ENCODE measurements at places on chromosomes 3 and 15.

DNA sequence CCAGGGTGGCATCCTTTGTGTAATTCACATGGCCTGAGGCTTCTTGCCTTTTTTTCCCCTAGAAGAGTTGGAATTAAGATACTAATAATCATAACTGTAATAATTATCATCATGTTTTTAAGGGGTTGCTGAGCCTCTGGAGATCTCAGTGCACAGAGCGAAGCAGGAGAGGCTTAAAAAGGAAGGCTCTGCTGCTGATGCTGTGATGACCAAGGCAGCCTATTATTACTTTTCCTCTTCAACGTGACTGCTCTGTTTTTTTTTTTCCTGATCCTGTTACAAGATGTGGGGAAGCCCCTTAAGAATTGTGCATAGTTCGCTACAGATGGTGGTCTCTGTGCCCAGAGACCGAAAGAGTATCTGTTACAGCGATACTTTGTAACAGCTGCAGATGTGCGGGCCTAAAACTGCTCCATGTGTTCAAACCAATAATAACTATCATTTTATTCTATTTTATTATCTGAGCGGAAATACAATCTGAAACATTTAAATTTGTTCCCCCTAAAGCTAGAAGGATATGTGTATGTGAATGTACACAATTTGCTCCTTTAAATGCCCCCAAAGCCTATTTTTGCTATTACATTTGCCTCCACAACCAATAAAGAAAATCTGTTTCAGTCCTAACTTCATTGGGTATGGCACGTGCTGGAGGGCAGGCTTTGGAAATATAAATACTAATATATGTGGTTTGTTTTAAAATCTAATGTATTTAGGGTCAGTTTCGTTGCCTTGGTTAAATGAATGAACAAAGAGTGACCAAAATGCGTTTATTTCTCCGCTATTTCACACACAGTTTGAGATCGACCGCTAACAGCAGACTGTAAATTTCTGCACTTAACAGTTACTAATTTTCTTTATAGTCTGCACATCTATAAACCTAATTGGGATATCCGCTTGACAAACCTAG lies 4.6 kb downstream of the SHOX2 start:
- no peak for DNase-seq

- DNase-seq, result no peak
These were observed 19.2 kb upstream of the GSK3B start for GRCh38 chr3:120113128-120114116.

DNA sequence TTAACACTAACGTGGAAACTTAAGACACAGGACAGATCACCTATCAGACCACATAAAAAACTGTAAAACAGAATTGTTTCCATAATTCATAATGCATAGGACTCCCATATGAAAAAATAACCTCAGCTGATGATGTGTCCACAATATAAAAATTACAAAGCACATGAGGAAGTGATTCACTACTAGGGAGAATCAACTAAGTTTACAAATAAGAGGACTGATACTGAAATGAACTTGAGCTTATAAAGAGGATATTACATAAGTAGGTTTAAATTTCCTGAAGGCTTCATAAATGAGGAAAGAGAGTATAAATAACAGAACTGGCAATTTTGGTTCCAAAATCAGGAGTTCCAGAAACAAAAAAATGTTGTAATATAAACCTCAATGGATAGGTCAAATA lies 111.9 kb downstream of the SAMMSON start:
- DNase-seq, result no peak

GRCh38 chr3:180617049-180617448 lies 15.1 kb downstream of the TTC14 start:
- DNase-seq, result no peak

- DNase-seq, result no peak
These were observed 113.4 kb upstream of the LRRFIP2 start for GRCh38 chr3:37287776-37288175.

DNA sequence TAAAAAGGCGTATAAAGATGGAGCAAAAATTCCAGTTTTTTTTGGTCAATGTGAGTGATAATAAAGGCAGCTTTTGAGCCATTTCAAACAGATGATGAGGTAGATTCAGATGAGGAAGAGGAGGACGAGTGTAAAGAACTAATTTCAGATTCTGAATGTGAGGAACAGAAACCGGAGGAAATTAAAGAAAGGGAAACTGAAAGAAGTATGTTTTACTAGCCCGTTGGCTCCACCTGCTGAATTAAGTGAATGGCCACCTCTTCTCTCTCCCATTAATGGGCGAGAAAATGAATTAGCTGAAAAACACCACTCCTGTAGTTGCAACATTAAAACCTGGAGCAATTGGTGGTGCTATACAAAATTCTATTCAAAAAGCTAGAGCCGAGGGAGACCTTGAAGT lies 55.4 kb downstream of the CYP19A1 start:
- no peak for DNase-seq

GRCh38 chr3:42491881-42492507 lies 10.4 kb upstream of the VIPR1 start:
- no peak for DNase-seq

- no peak for DNase-seq
These were observed 283.1 kb downstream of the GABRG3 start for GRCh38 chr15:27254055-27254454.

GRCh38 chr3:49930922-49931321 lies 1.3 kb upstream of the MON1A start:
- DNase-seq, result no peak

- no peak for DNase-seq
These were observed 77.7 kb downstream of the CEMIP start for GRCh38 chr15:80856809-80857377.

DNA sequence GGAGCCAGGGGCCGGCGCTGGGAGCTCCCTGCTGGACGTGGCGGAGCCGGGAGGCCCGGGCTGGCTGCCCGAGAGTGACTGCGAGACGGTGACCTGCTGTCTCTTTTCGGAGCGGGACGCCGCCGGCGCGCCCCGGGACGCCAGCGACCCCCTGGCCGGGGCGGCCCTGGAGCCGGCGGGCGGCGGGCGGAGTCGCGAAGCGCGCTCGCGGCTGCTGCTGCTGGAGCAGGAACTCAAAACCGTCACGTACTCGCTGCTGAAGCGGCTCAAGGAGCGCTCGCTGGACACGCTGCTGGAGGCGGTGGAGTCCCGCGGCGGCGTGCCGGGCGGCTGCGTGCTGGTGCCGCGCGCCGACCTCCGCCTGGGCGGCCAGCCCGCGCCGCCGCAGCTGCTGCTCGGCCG lies 1.5 kb downstream of the SMAD6 start:
- peak; percentile 50 for DNase-seq

All from 8988T (cell line).